Fibroblast of gingiva (primary cell): ENCODE measurements at places on chromosomes 13 and 19.

DNA sequence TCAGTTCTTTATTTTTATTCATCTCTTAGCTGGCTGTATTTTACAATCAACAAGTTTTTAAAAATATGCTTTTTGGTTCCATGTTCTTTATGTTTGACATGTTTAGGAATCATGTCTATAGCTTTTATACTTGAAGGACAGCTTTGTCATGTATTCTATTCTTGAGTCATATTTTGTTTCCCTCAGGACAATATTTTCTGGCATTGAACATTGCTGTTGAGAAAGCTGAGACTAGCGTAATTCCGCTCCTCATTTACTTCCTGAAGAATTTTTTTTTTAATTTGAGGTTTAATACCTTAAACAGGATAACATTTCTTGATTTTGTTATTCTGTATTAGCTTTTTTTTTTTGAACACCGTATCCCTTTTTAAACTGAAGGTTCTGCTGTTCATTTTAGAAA is 53.2 kb downstream of the RB1 start:
- DNase-seq: no peak

- DNase-seq: no peak
Observed at GRCh38 chr13:111650626-111651025, 330.2 kb downstream of the TEX29 start.

GRCh38 chr13:91609353-91609752 is 210.9 kb downstream of the GPC5 start:
- no peak for DNase-seq

DNA sequence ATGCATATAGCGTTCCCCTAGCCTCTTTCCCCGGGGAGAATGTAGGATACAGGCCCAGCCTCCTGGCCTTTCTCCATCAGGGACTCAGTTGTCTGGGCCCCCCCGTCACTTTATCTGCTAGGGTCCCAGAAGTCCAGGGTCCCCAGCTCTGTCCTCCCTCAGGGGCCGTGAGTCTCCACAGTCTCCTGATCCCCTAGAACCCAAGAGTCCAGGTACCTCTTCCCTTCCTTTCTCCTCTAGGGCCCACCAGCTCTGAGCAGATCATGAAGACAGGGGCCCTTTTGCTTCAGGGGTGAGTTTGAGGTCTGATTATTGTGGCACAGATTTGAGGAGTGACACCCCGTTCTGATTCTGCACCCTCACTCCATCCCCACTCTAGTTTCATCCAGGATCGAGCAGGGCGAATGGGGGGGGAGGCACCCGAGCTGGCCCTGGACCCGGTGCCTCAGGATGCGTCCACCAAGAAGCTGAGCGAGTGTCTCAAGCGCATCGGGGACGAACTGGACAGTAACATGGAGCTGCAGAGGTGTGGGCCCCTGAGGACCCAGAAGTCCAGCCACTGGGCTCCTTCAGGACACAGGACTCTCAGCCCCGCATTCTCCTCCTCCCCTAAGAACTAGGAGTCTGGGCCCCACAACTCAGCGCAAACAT is 758 bp downstream of the BAX start:
- no peak for DNase-seq

DNA sequence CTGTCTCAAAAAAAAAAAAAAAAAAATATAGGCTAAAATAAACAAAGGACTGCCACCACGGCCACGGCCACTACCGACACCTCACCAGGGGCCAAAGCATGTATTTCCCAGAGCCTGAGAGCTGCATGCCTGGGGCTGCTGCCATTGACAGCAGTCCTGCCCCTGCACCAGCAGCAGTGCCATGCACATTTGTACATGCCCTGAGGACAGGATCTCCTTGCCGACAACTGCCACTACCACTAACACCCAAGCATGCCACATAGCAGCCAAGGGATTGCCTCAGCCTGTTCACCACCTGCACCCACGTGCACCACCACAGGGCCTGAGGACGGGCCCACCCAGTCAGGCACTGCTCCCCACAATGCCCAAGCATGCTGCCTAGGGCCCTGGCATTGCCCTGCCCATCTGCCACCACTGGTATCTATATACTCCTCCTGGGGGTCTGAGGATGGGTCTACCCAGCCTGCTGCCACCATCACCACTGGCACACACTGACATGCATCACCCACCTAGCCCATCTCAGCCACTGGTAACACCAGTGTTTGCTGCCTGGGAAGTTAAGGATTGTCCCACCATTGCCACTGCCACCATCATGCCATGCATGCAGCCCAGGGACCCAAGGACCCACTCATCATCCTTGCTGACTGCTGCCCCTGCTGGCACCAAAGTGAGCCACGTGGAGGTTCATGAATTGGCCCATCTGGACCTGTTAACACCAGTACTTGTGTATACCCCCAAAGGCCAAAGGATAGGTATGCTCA is 10.6 kb upstream of the NUP62 start:
- DNase-seq: no peak

DNA sequence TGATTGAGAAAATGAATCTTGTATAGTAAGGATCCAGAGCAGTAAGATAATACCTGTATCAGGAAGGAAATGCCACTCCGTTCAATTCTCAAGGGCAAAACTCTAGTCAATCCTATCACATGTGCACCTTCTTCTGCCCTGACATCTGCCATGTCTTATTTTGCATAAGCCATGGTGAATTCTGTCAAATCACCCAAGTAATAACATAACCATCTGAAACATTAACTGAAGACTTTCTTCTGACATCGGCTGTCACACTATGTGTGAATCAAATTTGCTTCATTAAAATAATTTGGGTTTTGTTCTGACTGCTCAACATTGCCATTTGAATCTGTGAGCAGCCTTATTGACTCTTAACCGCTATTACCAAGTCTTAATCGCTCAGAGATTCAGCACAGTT is 91.2 kb downstream of the PCDH9 start:
- no peak for DNase-seq

DNA sequence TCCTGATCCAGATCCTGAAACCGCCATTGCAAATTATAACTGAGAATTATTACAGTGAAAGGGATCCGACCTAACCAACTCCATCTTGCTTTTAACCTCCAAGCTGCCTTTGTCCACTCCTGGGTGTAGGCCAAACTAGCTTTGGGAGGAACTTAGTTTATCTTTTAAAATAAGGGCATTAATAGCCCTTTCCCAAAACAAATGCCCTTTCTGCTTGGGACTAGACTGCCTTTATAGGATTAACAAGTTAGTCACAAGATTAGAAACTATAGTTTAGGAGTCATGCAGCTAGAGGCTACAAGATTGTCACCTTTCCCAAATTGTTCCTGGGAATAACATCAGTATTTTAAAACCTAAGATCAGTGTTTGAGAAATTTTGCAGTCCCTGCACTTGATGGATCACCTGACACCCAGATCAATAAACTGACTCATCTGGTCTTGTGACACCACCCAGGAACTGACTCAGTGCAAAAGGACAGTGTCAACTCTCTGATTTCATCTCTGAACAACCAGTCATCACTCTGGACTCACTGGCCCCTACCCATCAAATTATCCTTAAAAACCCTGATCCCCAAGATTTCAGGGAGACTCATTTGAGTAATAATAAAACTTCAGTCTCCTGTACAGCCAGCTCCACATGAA is 4.1 kb upstream of the ZNF841 start:
- DNase-seq: peak; percentile 6

DNA sequence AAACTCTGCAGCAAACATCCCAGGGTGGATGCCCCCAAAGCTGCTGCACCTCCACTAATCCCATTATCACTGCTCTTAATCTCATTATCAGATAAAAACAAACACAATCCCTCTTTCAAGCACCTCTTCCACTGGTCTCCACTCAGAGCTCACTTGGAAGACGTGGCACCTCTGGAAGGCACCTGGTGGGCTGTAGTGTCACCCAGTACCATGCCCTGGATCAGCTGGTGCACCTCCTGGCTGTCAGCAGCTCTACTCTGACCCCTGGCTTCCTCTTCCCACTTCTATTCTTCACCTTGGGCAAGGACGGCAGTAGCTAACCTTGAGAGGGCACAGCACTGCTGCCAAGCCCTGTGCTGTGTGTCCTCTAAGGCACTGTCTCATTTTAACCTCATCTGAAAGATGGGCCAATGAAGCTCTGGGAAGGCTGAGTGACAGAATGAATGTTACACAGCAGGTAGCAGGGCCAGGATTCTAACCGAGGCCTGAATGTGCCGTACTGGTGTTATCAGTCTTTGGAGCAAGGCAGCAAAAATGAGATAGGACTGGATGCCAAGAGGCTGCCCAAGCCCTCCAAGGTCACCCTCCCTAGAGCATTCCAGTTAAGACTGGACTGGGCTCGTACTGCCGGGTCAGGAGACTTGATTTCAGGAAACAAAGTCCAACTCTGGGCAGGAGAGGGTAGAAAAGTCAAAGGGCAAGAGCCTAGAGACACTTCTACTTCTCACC is 7.4 kb downstream of the BRD4 start:
- DNase-seq: no peak

DNA sequence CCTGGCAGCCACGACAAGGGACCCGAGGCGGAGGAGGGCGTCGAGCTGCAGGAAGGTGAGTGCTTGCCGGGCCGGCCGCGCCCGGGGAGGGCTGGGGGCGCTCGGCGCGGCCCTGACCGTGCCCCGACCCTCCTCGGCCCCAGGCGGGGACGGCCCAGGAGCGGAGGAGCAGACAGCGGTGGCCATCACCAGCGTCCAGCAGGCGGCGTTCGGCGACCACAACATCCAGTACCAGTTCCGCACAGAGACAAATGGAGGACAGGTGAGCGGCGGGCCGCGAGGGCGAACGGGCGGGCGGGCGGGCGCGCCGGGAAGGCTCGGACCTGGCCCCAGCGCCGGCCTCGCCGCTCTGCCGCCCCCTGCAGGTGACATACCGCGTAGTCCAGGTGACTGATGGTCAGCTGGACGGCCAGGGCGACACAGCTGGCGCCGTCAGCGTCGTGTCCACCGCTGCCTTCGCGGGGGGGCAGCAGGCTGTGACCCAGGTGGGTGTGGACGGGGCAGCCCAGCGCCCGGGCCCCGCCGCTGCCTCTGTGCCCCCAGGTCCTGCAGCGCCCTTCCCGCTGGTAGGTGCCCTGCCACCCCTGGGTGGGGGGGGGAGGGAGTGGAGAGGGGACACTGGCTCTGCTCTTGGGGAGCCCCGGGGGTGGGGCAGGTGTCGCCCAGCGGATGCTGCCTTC is 816 bp downstream of the USF2 start:
- DNase-seq: peak; percentile 70

DNA sequence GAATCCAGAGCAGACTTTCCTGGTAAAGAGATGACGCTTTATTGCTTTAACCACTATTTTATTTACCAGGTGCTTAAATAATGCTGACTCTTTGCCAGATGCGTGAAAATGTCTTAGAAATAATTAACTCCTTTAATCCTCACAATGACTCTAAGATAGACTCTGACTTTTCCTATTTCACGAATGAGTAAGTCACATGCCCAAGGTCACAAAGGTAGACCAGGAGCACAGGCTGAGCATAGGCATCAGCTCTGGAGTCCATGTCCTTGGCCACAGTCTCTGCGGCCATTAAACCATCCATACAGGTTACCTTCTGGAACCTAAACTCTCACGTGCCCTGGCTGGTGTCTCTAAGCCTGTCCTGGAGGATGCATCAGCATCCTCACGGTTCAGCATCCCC is 87.3 kb downstream of the ERCC5 start:
- no peak for DNase-seq

DNA sequence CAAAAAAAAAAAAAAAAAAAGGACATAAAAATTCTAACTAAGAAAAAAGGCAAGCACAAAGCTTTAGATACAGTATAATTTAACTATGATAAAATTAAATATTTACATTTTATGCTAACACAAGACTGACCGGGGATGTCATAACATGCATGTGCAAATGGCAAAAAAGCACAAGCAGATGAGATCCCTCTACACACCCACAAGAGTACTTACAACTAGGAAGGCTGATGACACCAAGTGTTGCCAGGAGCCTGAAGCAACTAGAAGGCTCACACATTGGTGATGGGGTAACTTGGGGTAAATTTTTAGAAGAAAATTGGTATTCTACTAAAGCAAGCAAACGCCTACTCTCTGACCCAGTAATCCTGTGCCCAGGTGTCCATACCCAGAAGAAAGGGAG is 6.7 kb downstream of the PCID2 start:
- DNase-seq: no peak

- DNase-seq: no peak
Observed at GRCh38 chr19:39017026-39017425, 15.3 kb downstream of the FBXO27 start.

DNA sequence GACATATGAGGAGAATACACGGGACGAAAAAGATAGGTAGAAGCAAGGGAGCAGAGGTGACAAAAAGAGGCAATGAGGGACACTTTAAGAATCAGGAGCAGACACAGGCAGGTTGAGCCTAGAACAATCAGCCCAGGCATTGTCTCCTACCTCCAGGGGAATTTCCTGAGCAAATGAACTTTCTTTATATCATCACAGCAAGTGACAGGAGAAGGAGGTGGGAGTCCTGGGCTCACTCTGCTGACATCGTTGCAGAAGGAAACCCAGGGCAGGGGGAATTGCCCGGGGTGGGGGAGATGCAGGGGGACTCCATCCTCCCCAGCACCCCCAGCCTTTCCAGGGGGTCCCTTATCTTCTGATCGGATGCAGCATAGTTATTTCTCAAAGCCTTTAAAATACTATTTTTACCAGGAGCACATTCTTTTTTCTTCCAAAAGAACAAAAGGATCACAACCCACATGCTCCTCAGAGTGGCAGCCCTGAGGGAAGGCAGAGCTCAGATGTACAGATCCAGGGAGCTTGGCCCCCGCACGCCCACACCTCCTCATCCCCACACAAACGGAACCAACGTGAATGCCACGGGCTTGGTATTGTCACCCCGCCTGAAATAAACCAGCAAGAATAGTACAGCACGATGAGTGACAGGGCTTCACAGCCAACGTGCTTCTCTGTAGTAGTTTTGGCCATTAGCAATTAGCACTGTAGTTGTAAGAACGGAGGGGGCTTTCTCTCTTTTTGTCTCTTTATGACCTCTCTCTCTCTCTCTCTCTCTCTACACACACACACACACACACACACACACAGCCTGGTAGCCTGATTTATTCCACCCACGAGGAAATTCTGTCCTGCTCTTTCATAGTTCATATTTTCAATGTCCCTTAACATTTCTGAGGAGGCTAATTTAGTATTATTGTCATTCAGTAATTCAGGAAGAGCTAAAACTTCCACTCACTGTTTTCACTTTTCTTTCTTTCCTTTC is 169.5 kb upstream of the UBL3 start:
- DNase-seq: no peak

GRCh38 chr19:8468124-8468523 is 23.3 kb downstream of the HNRNPM start:
- no peak for DNase-seq

GRCh38 chr13:70370924-70371323 is 262.7 kb upstream of the KLHL1 start:
- DNase-seq: no peak

- DNase-seq: no peak
Observed at GRCh38 chr13:19605161-19605955, 28.1 kb upstream of the MPHOSPH8 start.

DNA sequence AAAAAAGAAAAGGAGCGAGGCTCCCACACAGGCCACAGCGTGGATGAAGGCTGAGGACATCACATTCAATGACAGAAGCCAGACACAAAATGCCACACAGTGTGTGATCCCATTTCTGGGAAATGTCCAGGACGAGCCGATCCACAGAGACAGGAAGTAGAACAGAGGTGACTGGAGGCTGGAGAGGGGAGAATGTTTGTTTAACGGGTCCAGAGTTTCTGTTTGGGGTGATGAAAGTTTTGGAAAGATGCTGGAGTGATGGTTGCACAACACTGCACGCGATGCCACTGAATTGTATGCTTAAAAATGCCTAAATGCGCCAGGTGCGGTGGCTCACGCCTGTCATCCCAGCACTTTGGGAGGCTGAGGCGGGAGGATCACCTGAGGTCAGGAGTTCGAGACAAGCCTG is 650 bp upstream of the FUT5 start:
- no peak for DNase-seq

- no peak for DNase-seq
Observed at GRCh38 chr13:20702530-20702914, 977 bp upstream of the IL17D start.

- DNase-seq: peak; percentile 54
Observed at GRCh38 chr13:75771818-75772217, 135.7 kb downstream of the LMO7 start.
